ENCODE measurements at places on chromosomes 2 and 18. TPM values are rescaled to one million over a fixed set of nuclear protein-coding genes. Genes with fewer than 3 reads are reported as not detected.

Gene PDE1A
- 203 TPM for total RNA-seq

Gene MBP
- total RNA-seq, result 28.8 TPM

Gene KCNJ13
- 0.20 TPM for total RNA-seq

Gene STAT4
- total RNA-seq, result 3.0 TPM

Gene PLGLB2
- total RNA-seq, result 1.3 TPM

Gene CD302
- total RNA-seq, result 3.8 TPM

Gene NXPH2
- total RNA-seq, result not detected

Gene ATG4B
- total RNA-seq, result 53.0 TPM

Gene AMER3
- total RNA-seq, result not detected

Gene FAM237A
- not detected for total RNA-seq

Gene MYOM1
- 0.99 TPM for total RNA-seq

Gene ZEB2
- 9.7 TPM for total RNA-seq

Gene MAT2A
- total RNA-seq, result 292 TPM

Gene GAL3ST2
- 0.17 TPM for total RNA-seq

Gene LIMS2
- 3.7 TPM for total RNA-seq

Gene MAL
- 255 TPM for total RNA-seq

Gene ME2
- total RNA-seq, result 77.1 TPM

Gene CRYBA2
- not detected for total RNA-seq

Gene GPC1
- 18.1 TPM for total RNA-seq

Gene C1QL2
- not detected for total RNA-seq

Gene CXCR1
- not detected for total RNA-seq

Gene NT5DC4
- not detected for total RNA-seq

Gene UGT1A1
- total RNA-seq, result 6.2 TPM

Gene IL36B
- total RNA-seq, result not detected

Gene ALPG
- not detected for total RNA-seq

Gene GPR45
- not detected for total RNA-seq

Gene SLC4A5
- 1.2 TPM for total RNA-seq

Gene GPR155
- total RNA-seq, result 3.3 TPM

Gene DSG1
- not detected for total RNA-seq

Gene DNAJC5G
- total RNA-seq, result not detected

Gene REG3G
- not detected for total RNA-seq

Gene PLGLB1
- 4.5 TPM for total RNA-seq

Gene CIB4
- total RNA-seq, result not detected

Gene SKOR2
- not detected for total RNA-seq

Gene PLEKHB2
- total RNA-seq, result 200 TPM

Gene SMYD5
- total RNA-seq, result 25.2 TPM

Gene VRK2
- 33.6 TPM for total RNA-seq

Gene SCG2
- 0.35 TPM for total RNA-seq

Gene TMEM163
- 6.7 TPM for total RNA-seq

Gene REG3A
- total RNA-seq, result not detected

Gene RELCH
- total RNA-seq, result 23.4 TPM

Gene SIX3
- not detected for total RNA-seq

Gene CPO
- total RNA-seq, result not detected

Gene HAAO
- total RNA-seq, result 1.2 TPM

Gene IL1F10
- total RNA-seq, result not detected

Gene LHCGR
- not detected for total RNA-seq

Gene PROC
- total RNA-seq, result 0.25 TPM

Gene KCNK3
- 9.6 TPM for total RNA-seq
